Activated CD4-positive, alpha-beta memory T cell treated with anti-CD3 and anti-CD28 coated beads, Interleukin-2, amount 10 ng/mL, durations not matched to agents 7 days and 5 days (primary cell): ENCODE measurements at places on chromosomes 16 and 17.
A peak's percentile ranks its signal among the peaks of the same experiment; 100 is the strongest.

DNA sequence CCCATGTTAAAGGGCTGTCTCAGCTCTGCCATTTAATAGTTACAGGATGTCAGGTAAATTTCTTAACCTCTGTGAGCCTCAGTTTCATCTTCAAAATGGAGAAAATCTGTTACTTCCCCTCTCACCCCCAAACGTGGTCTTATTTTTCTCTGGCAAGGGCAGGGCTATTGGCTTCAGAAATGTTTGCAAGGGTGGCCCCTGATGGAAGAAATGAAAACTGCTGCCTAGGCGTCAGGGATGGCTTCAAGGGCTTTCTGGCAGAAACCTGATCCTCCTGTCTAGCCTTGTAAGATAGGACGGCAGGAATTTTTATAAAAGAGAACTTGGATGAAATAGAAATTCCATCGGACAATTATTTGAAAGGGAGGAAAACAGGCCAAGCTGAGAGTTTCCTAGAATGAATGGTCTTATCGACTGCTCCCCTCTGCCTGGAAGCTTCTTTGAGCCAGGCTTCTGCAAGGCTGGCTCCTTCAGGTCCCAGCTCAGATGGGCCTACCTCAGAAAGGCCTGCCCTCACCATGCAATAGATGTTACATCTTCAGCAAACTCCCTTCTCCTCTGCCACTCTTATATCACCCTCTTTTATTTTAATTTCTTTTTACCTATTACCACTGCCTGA is 43.0 kb upstream of the TANGO6 start:
- DNase-seq = peak; percentile 50

GRCh38 chr16:11946433-11946832 is 4.6 kb upstream of the NPIPB2 start:
- no peak for DNase-seq

DNA sequence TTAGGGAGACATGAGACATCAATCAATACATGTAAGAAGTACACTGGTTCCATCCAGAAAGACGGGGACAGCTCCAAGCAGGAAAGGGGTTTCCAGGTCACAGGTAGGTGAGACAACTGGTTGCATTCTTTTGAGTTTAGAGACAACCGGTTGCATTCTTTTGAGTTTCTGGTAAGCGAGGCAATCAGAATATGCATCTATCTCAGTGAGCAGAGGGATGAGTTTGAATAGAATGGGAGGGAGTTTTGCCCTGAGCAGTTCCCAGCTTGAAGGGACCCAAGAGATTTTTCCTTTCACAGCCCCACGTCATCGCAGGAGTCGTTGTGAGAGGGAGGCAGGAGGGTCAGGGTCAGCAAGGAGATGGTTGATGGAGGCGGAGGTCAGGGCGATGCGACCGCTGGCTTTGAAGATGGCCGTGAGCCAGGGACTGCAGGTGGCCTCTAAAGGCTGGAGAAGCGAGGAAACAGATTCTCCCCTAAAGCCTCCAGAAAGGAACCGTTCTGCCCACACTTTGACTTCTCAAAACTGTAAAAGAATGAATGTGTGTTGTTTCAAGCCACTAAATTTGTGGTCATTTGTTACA is 36.5 kb downstream of the IRF8 start:
- no peak for DNase-seq

DNA sequence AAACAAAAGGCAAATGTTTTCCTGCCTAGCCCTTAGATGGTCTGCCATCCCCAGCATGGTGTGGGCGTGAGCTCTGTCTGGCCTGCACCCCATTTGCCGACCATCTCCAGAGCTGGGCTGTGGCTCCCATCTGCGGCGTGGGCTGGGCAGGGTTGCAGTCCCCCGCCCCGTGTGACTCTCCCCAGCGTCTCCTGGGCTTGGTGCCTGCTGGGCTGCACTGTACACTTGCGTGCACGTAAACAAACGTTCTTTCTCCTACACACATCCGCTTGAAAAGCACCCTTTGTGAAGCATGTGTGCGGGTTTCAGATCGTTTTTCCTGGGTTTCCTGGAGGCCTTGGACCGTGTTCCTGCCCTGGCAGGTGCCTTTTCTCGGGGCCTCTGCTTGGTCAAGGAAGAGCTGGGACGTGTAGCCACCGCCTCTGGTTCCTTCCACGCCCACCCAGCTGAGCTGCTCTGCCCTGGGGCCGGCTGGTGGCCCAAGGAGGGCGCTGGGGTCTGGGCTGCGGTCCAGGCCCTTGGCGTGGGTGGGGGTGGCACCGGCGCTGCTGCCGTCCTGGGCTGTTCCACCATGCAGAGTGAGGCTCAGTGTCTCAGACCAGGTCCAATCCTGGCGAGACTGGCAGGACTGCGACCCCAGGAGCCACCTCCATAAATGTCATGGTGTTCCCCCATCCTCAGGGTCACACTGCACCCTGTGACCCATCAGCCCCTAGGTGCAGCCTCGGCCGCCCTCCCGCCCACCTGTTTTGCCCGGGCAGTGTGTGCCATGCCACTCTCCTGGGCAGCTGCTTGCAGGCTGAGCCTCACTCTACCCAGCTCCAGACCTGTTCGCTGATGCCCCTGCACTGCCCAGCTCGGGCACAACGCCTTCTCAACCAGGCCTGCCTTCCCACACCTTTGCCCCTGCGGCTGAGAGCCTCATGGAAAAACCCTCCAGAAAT is 9.9 kb upstream of the BAIAP3 start:
- DNase-seq = no peak

GRCh38 chr17:81537856-81538555 is 9.8 kb downstream of the FSCN2 start:
- DNase-seq = no peak

DNA sequence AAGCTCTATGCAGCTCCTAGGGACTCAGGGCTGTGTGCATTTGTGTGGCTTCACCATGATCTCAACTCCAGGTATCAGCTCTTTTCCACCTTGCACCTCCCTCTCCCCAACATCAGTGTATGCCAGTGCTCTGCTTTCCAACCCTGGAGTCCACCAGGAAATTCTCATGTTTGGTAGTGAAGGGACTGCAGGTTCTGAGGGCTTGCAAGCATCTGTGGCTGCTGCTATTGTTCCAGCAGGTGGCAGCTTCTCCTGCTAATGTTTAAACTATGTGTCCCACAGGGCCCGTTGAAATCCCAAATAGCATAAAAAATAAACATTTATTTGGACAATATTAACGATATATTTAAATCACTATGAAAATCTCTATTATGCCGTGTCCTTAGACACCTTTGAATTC is 82.0 kb downstream of the RGS9 start:
- DNase-seq = no peak

DNA sequence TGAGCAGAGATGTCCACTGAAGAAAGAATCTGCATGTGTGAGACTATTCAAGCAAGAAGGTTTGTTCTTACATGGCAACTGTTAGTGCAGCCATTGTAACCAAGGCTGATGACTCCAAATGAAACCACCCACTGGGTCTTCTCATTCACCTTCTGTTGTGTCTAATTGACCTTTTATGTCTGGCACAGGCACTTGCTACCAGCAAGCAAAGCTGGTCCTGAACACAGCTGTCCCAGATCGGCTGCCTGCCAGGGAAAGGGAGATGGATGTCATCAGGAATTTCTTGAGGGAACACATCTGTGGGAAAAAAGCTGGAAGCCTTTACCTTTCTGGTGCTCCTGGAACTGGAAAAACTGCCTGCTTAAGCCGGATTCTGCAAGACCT is 3.6 kb downstream of the CDC6 start:
- no peak for DNase-seq

- no peak for DNase-seq
These were observed 180.2 kb downstream of the RPTOR start for GRCh38 chr17:80724775-80725266.

DNA sequence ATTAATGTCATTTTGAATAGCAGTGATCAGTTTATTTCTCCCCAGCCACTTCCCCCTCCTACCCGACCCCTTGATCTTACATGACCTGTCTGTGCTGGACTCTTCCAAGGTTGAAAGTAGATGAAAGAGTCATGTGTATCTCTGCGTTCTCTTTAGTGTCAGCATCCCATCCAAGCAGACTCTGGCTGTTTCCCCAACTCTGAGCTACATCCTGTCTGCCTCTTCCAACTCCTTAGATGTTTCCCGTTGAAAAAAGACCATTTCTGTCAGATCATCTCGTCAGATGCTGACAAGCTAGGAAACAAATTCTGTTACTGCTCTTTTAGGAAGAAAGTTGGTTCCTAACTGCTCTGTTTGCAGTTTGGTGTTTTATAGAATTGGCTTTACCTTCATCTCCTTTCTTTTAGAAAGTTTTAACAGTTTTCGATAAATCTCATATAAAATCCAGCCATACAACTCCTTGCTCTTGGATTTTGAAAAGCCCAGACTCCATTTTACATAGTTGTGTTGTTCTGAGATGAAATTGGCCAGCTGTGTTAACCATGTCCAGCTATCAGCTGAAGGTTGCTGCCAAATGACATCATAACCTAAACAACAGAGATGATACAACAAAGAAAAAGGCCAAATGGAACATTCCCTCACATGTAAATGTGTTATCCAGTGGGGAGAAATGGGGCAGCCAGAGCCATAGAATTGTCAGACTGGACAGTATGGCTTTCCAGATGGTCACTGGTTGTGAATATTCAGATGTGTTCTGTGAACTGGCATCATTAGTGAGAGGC is 43.5 kb downstream of the CYB561 start:
- DNase-seq = no peak
